ENCODE measurements at places on chromosomes 1 and 21. TPM values are rescaled to one million over a fixed set of nuclear protein-coding genes. Genes with fewer than 3 reads are reported as not detected.

DNA sequence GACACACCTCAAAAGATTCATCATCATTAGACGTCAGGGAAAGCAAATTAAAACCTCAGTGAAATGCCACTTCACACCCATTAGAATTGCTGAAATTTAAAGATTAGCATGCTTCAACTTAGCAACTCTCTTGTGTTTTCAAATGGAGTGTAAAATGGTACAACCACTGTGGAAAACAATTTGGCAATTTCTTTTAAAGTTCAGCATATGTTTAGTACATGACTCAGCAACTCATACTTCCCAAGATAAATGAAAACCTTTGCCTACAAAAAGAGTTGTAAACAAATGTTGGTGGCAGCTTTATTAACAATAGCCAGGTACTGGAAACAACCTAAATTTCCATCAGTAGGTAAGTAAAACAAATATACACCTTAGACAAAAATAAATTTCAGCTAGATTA lies 42.7 kb downstream of the ST3GAL3 start:
- H3K4me3 ChIP-seq = no peak overlapping the region
- H3K27me3 ChIP-seq = no peaks in the 10 kb centered on the region
- no peaks in the 10 kb centered on the region for H3K36me3 ChIP-seq
- no peak for DNase-seq
- H3K27ac ChIP-seq = no peak overlapping the region
- no peaks in the 10 kb centered on the region for H3K4me1 ChIP-seq

The EPHA2 gene
- total RNA-seq = 31.7 TPM

The SLC30A2 gene
- 35.2 TPM for total RNA-seq

The CFHR1 gene
- not detected for total RNA-seq

DNA sequence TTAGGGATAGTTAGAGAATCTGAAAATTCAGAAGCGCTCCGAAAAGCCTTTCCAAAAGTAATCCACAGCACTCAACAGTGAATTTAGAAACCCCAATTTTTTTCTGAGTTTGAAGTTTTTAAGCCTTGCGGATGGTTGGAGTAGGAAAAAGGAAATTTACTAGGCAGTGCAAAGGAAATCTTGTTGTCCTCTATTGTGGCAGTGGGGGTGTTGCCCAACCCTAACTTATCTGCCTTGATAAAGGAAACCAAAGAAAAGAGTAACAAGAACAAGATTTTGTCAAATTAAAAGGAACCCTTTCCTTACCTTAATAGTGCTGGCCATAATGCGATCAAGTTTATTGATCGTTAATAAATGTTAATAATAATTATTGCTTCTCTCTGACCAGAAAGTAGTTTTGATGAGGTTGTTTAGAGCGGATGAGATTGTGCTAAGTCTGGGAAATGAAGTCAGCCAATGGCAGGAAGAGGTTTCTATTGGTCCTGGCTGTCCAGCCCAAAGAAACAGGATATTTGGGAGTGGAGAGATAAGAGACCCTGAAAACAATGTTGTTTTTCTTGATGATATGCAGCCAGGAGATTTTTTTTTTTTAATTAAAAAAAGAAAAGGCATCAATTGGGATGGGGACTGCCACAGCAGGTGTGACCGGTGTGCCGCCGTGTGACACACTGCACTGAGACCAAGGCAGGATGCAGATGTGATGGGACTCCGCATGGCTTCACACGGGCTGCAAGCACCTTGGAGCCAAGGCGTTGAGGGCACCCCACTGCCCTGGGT lies at the start of gene ERG:
TSS of gene ERG (minus strand) at position 421 of the 777 bp plus-strand sequence. CDS start at position 324, 97 bp downstream.
- no peaks in the 10 kb centered on the region for H3K27me3 ChIP-seq
- H3K36me3 ChIP-seq = no peaks in the 10 kb centered on the region
- H3K27ac ChIP-seq = peak within 1 kb of the TSS; percentile 57
- peak; percentile 13 for DNase-seq
- H3K4me3 ChIP-seq = peak within 1 kb of the TSS; percentile 10

The IL24 gene
- total RNA-seq = not detected

The PALMD gene
- 14.1 TPM for total RNA-seq

- H3K4me3 ChIP-seq = no peak overlapping the region
- H3K27me3 ChIP-seq = no peaks in the 10 kb centered on the region
- H3K27ac ChIP-seq = peak overlapping the region; percentile 82
Observed at GRCh38 chr21:42530167-42530518, 16.5 kb downstream of the SLC37A1 start.

The LMX1A gene
- 0.29 TPM for total RNA-seq

DNA sequence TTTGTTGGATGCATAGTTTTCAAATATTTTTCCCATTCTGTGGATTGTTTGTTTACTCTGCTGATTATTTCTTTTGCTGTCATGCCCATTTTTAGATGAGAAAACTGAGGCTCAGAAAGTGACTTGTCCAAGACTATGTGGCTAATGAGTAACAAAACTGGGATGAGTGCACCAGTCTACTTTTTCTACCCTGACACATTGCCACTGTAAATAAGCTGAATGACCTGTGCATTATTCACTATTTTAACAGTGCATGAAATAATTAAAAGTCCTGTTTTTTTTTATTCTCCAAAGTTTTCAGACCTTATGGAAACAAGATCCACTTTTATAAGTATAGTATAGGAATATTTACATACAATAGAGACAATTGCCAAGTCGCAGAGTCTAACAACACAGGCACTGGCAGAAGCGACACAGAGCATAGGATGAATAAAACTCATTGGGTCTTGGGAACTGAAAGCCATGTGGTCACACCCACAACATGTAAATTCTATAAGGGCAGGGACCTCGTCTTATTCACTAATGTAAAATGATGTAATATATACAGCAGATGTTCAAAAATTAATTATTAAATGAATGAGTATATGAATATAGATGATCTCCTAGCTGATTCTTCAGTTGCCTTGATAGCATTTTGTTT lies 45.2 kb downstream of the HLX start:
- H3K27ac ChIP-seq = no peak overlapping the region
- no peaks in the 10 kb centered on the region for H3K4me1 ChIP-seq
- H3K4me3 ChIP-seq = no peak overlapping the region
- DNase-seq = no peak
- no peaks in the 10 kb centered on the region for H3K27me3 ChIP-seq

DNA sequence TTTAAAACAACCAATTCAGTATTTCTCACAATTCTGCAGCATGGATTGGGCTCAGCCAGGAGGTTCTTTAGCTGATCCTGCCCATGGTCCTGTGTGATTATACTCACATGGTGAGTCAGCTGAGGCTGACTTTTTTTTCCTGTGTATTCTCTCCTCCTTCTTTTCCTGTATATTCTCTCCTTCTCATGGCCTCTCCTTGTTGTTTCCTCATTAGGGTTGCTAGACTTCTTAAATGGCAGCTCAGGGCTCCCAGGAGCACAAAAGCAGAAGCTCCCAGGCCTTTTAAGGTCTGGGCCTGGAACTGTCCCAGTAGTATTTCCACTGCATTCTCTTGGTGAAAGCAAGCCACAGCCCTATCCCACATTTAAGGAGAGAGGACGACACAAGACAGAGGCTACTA lies 26.8 kb downstream of the VANGL1 start:
- H3K4me3 ChIP-seq = no peak overlapping the region
- H3K27ac ChIP-seq = no peak overlapping the region
- peaks cover 40% of the 10 kb centered on the region for H3K4me1 ChIP-seq
- no peak for DNase-seq
- H3K36me3 ChIP-seq = peaks cover 10% of the 10 kb centered on the region

DNA sequence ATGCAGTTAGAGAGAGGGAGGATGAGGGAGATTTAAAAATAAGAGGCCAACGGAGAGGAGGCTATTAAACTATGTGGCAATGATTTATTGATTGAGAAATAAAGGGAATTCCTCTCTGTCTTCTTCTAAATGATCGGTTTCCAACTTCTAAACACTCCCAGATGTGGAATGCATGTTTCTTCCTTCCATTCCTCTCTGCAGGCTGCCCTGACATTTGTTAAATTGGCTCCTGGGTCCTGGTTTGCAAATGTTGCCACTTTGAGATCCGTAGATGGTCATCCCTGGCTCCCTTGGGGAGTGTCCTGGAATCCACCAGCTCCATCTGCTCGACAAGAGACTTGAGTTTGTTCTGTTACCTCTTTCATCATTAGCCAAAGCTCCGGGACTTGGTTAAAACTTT lies 10.3 kb upstream of the C1orf198 start:
- no peaks in the 10 kb centered on the region for H3K27me3 ChIP-seq
- no peak overlapping the region for H3K4me3 ChIP-seq
- no peak overlapping the region for H3K27ac ChIP-seq

The ETV3L gene
- not detected for total RNA-seq

DNA sequence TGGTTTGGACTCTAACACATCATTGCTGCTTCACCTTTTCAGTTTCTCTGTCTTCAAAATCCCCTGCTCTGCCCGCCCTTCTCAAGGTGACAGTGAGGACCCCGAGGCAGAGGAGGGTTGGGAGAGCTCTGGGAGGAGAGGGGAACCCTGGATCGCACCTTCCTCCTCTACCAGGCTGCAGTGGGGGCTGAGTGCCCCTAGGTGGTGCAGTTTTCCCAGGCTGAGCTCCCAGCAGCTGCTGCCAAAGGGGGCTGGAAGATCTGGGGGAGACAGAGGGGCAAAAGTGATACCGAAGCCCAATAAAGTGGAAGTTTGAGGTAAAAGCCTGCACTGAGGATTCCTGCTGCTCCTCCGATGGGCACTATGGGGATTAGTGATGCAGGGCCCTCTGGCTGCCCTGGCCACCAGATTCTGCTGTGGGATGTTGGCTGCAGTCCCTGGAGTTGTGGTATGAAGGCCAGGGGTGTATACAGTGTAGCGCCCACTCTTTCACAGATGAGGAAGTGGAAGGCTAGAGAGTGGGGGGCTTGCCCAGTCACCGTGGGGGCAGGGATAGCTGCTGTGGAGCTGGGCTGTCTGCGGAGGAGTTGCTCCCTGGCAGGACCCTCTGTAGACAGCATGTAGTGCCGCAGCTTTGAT lies 40.7 kb upstream of the SCMH1 start:
- H3K4me3 ChIP-seq = no peak overlapping the region
- no peaks in the 10 kb centered on the region for H3K27me3 ChIP-seq
- H3K27ac ChIP-seq = no peak overlapping the region
- no peaks in the 10 kb centered on the region for H3K36me3 ChIP-seq

GRCh38 chr21:28473530-28474220 lies 519.0 kb downstream of the LTN1 start:
- H3K36me3 ChIP-seq = no peaks in the 10 kb centered on the region
- H3K27me3 ChIP-seq = no peaks in the 10 kb centered on the region
- H3K4me3 ChIP-seq = no peak overlapping the region
- no peak overlapping the region for H3K27ac ChIP-seq
- no peak for DNase-seq

DNA sequence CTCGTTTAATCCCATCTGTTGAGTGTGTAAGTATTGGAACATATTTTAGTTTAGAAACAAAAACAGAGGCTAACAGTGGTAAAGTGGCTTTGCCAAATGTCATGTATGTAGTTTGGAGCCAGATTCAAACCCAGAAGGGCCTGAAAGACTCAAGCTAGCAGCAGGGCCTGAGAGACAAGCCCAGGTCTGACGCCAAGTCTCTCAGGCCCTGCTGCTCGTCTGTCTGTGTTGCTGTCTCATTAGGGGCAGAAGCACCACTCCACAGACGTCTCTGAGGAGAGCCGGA lies 8.3 kb downstream of the CITED4 start:
- no peak overlapping the region for H3K4me3 ChIP-seq
- no peak for DNase-seq
- no peaks in the 10 kb centered on the region for H3K4me1 ChIP-seq
- no peak overlapping the region for H3K27ac ChIP-seq
- no peaks in the 10 kb centered on the region for H3K36me3 ChIP-seq

- no peaks in the 10 kb centered on the region for H3K27me3 ChIP-seq
- no peaks in the 10 kb centered on the region for H3K4me1 ChIP-seq
- no peak for DNase-seq
Observed at GRCh38 chr1:239805042-239805441, 286.6 kb upstream of the FMN2 start.

The TIE1 gene
- total RNA-seq = 39.1 TPM

The TAL1 gene
- total RNA-seq = 14.9 TPM

- DNase-seq = no peak
- H3K4me1 ChIP-seq = peaks cover 11% of the 10 kb centered on the region
- no peaks in the 10 kb centered on the region for H3K27me3 ChIP-seq
- H3K4me3 ChIP-seq = no peak overlapping the region
- H3K27ac ChIP-seq = no peak overlapping the region
Observed at GRCh38 chr1:6233376-6233775, 2.4 kb downstream of the ICMT start.

- H3K27ac ChIP-seq = no peak overlapping the region
- DNase-seq = peak; percentile 1
- no peaks in the 10 kb centered on the region for H3K27me3 ChIP-seq
- no peaks in the 10 kb centered on the region for H3K36me3 ChIP-seq
- H3K4me1 ChIP-seq = no peaks in the 10 kb centered on the region
Observed at GRCh38 chr1:227896710-227897655, 50.7 kb downstream of the WNT9A start.

GRCh38 chr1:100396651-100397050 lies 44.3 kb downstream of the CDC14A start:
- DNase-seq = no peak
- no peaks in the 10 kb centered on the region for H3K27me3 ChIP-seq
- no peaks in the 10 kb centered on the region for H3K4me1 ChIP-seq
- no peak overlapping the region for H3K4me3 ChIP-seq
- no peaks in the 10 kb centered on the region for H3K36me3 ChIP-seq

The HMGN2 gene
- total RNA-seq = 411 TPM

GRCh38 chr1:245086389-245086969 lies 68.3 kb upstream of the KIF26B start:
- DNase-seq = no peak
- no peaks in the 10 kb centered on the region for H3K27me3 ChIP-seq

- no peak overlapping the region for H3K4me3 ChIP-seq
- H3K27me3 ChIP-seq = no peaks in the 10 kb centered on the region
- H3K4me1 ChIP-seq = peaks cover 15% of the 10 kb centered on the region
- H3K36me3 ChIP-seq = no peaks in the 10 kb centered on the region
- no peak overlapping the region for H3K27ac ChIP-seq
Observed at GRCh38 chr1:31043631-31044030, 21.9 kb downstream of the PUM1 start.
